Kidney epithelial cell (primary cell): ENCODE measurements at places on chromosomes 7 and 10. TPM values are rescaled to one million over a fixed set of nuclear protein-coding genes. Genes with fewer than 3 reads are reported as not detected.

PRKAR2B gene
- 3.7 and 4.1 TPM in 2 replicates for total RNA-seq

CYTH3 gene
- total RNA-seq, result 24.9 and 44.8 TPM in 2 replicates

CLDN15 gene
- total RNA-seq, result 4.8 and 10.3 TPM in 2 replicates

GSTO1 gene
- 352 and 414 TPM in 2 replicates for total RNA-seq

CDH23 gene
- 0.04 and 0.14 TPM in 2 replicates for total RNA-seq

DNA sequence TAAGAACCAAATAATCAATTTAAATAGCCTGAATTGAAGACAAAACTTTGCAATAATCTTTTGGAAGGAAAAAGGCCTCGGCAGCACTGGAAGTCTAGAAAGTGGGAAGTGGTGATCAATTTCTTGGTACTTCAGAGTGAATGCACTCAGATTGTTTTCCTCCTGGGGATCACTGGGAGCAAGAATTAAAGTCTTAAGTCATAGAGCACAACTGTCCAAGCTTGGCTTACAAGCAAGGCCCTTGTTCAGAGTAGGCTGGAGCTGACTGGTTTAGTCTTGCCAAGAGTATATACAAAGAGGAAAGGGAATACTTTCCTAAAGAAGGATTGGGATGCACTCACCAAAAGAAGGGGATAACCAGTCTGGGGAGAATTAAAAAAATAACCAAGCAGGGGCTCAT is 637.1 kb downstream of the CCSER2 start:
- no peak for DNase-seq

DNA sequence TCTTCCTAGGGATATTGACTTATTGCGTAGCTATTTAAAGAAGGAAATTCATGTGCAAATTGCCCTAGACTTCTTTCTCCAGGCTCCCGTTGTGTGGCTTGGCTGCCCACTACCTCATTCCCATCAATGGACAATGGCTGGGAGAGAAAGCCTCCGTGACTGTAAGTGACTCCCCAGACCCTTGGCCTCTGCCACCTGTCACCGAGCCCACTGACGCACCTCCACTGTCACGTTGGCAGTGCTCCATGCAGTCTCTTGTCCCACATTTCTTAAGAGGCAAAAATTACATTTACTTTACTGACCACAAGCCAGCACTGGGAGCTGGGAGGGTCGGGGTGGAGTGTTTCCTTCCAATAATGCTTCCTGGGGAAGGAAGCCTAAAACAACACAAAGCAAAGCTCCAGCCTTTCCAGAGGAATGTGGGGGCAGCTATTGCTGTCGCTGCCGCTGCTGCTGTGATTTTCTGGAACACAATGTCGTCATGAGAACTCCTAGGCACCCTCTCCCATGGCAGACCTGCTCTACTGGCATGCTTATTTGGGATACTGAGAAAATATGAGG is 89.7 kb upstream of the STEAP1B start:
- DNase-seq, result no peak

- DNase-seq, result no peak
These were observed 44.8 kb upstream of the FGL2 start for GRCh38 chr7:77244222-77244934.
